ENCODE measurements at places on chromosomes 6 and 20.
A peak's percentile ranks its signal among the peaks of the same experiment; 100 is the strongest.

GRCh38 chr6:31268836-31269235 is 3.1 kb downstream of the HLA-C start:
- DNase-seq = no peak

DNA sequence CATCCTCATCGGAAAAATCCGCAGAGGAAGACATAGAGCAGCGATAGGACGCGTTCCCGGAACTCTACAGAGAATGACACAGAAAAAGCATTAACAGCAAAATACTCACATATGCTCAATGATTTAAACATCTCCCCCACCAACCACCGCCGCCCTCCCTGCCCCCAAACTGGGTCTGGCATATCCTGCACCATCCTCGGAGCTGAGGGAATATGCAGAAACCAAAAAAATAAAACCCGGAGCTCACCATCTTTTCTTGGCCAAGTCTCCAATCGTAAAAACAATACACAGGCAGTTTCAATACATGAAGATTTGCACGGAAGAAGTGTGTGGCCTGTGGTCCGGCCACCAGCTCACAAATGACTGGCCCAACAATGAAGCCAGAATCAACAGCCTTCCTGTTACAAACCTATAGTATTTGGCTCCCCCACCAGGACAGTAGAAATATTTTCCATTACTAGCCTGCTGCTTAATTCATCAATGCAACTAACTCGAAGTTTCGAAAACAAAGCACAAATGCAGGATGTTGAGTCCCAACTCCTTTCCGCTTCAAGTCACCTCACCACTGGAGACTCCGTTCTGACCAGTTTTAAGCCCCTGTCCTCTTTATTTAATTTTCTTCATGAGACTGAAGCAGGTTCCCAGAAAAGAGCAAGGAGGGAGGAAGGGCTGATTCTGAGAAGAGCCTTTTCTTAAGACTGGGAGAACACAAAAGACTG is 103.2 kb upstream of the BEND6 start:
- DNase-seq = no peak

DNA sequence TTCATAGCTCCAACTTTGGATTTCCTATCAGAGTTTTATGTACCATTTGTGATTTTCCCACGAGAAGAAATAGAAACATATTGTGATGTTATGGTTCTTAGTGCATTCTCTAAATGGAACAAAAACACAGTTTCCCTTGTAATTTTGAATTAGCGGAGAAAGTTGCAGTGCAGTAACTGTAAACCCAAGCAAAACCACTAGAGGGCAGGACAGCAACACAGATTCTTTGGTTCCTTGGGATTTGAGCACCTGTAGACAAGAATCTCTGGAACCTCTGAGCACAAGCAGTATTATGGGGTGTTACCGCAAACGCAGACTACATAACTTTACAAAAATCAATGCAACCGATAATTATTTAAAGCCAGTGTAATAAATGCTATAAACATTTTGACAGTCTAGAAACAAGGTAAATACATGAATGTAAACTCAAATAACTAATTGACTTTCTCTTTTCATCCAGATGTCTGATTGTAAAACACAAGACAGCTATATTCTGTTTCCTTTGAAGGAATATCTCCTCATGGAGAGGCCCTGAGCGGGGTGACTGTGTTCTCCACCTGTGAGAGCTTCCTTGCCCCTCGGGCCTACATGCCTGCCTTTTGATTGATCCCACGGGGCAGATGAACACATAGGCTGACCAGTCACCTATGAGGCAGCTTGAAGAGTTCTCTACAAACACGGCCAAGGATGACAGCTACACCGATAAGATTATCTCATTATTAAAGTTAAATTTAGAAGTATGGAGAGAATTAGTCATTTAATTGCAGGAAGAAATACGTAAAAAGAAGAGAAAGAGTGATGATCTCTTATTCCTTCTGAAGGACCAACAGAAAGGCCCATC is 67.5 kb upstream of the COL21A1 start:
- DNase-seq = peak; percentile 23

DNA sequence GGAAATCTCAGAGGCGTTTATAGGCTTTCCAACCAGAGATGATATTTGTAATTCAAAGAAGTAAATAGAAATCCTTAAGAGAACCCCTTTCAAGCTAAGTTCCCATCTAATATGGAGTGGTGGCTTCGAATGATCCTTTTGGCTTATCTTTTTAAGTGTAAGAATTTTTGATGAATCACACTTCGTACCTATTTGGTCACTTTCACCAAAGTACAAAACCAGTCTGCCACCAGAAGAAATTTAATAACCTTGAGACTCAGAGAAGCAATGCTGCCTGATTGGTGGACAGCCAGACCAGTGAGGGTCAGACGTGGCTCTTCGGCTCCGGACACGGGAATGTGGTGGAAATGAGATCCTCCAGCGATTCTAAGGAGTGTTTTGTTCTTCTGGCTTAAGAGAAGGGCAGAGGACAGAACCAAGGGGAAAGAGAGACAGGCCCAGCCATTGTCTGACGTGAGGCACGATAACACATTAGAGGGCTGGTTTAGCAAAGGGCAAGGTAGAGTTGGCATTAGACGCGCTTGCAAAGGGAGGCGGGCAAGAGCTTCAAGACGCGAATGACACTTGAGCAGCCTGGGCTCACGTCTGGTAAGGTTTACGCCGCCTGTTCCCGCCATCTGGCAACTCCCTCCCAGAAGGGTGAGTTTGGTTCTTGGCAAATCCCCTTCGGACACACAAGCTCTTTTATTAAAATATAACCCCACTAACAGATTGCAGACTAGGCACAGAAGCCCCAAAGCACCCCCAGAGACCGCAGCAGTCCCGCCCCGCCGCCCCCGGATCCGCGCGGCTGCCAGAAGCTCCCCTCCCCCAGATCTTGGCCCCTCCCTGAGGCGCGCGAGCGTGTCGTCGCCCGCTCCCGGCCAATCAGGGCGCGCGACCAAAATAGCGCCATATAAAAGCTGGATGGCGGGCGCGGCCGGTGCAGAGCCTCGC is 50.0 kb upstream of the EZR start:
- DNase-seq = no peak

Data from hematopoietic multipotent progenitor cell treated with erythropoietin and hydrocortisone succinate and interleukin-3 and kit ligand, for 17 days (in vitro differentiated cells).